ENCODE measurements at places on chromosomes 1 and 21.

- H3K4me3 ChIP-seq, result no peak overlapping the region
- no peaks in the 10 kb centered on the region for H3K4me1 ChIP-seq
- H3K27ac ChIP-seq, result no peak overlapping the region
- peaks cover 72% of the 10 kb centered on the region for H3K27me3 ChIP-seq
- DNase-seq, result peak; percentile 9
Measured at GRCh38 chr1:42047508-42047880, 105.7 kb upstream of the GUCA2B start.

GRCh38 chr1:16138772-16139221, 17.1 kb downstream of the EPHA2 start:
- no peaks in the 10 kb centered on the region for H3K27me3 ChIP-seq
- peak overlapping the region; percentile 84 for H3K27ac ChIP-seq
- peaks cover 28% of the 10 kb centered on the region for H3K36me3 ChIP-seq
- peaks cover 63% of the 10 kb centered on the region for H3K4me1 ChIP-seq
- H3K4me3 ChIP-seq, result no peak overlapping the region

- H3K27ac ChIP-seq, result no peak overlapping the region
- peaks cover 7% of the 10 kb centered on the region for H3K27me3 ChIP-seq
- H3K4me3 ChIP-seq, result no peak overlapping the region
- H3K4me1 ChIP-seq, result no peaks in the 10 kb centered on the region
Measured at GRCh38 chr1:244815600-244816099, 19.8 kb upstream of the COX20 start.

GRCh38 chr1:222104694-222105392, 363.0 kb upstream of the DUSP10 start:
- no peak for DNase-seq
- no peak overlapping the region for H3K4me3 ChIP-seq
- H3K4me1 ChIP-seq, result no peaks in the 10 kb centered on the region
- H3K36me3 ChIP-seq, result no peaks in the 10 kb centered on the region

GRCh38 chr1:59692591-59692990, 122.2 kb upstream of the HOOK1 start:
- no peaks in the 10 kb centered on the region for H3K4me1 ChIP-seq
- DNase-seq, result peak; percentile 90
- no peak overlapping the region for H3K27ac ChIP-seq
- H3K36me3 ChIP-seq, result no peaks in the 10 kb centered on the region
- H3K27me3 ChIP-seq, result no peaks in the 10 kb centered on the region

DNA sequence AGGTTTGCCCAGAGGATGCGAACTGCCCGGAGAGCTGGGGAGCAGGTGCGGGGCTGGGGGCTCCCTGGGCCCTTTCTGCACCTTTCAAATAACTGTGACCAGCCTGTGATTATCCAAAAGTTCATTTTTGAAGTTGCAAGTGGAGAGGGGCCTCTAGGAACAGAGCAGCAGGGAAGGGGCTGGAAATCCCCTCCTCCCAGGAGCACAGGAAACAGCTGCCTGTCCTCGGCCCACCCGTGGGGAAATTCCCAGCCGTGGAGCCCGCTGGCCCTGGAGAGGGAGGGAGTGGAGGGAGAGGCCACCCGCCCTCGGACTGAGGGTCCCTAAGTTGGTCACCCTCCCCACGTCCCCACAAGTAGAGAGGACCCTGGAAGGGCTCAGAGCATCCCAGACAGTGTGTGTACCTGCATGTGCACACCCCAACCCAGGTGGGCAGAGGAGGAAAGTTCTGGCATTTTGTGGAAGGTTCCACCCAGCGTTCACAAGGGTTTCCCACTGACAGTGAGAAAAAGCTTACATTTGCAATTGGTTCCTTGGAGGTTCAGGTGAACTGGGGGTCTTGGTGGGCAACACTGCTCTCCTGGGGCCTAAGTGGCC, 1.2 kb upstream of the TNFRSF4 start:
- H3K4me1 ChIP-seq, result peaks cover 63% of the 10 kb centered on the region
- H3K4me3 ChIP-seq, result no peak overlapping the region
- H3K27me3 ChIP-seq, result no peaks in the 10 kb centered on the region
- H3K36me3 ChIP-seq, result peaks cover 32% of the 10 kb centered on the region

DNA sequence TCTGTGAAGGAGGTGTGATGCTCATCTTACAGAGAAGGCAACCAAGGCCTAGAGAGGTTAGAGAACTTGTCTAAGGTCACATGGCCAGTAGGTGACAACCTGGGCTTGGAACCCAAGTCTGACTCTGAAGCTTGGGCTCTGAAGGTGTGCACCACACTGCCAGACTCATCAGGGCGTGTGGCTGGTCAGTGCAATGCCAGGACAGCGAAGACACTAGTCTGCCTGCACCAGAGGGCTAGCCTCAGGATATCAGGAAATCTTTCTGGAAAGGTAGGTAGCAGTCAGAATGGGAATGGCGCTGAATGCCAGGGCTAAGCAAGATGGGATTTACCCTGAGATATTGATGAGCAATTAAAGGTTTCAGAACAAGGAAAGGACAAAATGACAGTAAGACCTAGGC, 34.9 kb downstream of the ELK4 start:
- no peak overlapping the region for H3K27ac ChIP-seq
- peaks cover 13% of the 10 kb centered on the region for H3K4me1 ChIP-seq
- DNase-seq, result no peak
- H3K36me3 ChIP-seq, result peaks cover 12% of the 10 kb centered on the region
- H3K27me3 ChIP-seq, result no peaks in the 10 kb centered on the region

DNA sequence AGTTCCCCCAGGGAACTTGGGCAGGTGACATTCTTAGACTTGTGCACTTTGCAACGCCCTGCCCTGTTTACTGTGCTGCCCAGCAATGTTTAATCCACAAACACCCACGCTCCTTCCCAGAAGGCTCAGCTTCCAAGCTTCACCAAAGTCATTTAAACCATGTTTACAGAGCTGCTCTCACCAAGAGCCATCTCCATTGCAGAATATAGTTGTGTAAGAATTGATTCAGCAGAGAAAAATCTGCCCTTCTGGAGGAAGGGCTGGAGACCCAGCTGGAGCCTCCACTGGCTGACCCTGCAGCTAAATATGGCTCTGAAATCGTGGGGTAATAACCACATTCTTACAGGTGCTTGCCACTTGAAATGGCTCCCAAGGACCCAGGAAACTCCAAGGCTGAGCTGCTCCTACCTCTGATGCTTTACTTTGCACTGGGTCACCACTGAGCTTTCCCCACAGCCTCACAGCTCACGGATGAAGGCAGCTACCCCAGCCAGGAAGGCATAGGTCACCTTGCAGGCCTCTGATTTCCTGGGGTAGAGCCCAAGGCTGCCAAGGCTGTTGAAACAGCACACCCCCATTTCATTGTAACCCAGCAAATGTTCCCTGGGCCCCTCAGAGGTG, 8.7 kb downstream of the CAPN2 start:
- no peaks in the 10 kb centered on the region for H3K27me3 ChIP-seq
- peaks cover 94% of the 10 kb centered on the region for H3K36me3 ChIP-seq
- peak overlapping the region; percentile 89 for H3K27ac ChIP-seq
- peaks cover 38% of the 10 kb centered on the region for H3K4me1 ChIP-seq
- DNase-seq, result peak; percentile 95
- no peak overlapping the region for H3K4me3 ChIP-seq
